DMS79 (cell line): ENCODE measurements at places on chromosomes 11 and 22.

- DNase-seq = no peak
These were observed 21.1 kb upstream of the CSTF3 start for GRCh38 chr11:33182246-33182878.

GRCh38 chr11:58774164-58774593, 42.4 kb upstream of the GLYAT start:
- DNase-seq = no peak

DNA sequence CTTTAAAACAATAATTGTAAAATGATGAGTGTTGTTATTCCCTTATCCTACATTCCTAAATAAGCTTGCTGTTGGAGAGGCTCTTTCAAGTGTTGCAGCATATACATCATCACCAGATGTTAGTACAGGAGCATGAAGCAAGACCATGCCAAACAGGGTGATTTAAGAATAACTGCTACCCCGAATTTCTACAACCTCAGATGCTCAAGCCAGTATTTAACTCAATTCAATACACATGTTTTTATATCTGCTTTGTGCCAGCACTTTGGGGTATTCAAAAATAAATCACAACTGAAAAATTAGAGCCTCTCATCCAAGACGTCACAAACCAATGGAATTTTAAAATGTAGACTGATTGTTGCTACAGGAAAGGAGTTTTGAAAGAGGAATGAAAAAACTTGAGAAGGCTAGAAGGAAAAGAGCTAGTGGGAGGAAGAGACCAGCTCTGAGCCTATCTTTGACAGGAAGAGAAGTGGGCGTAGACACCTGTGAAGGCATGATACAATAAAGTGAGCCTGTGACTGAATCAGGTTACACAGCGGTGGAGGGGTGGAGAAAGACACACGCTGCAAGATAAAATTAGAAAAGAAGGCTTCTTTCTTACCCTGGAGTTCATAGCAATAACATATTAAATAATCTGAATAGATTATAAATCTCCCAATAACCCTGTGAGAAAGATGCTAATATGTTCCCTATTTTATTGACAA, 95.8 kb downstream of the DLG2 start:
- DNase-seq = no peak

DNA sequence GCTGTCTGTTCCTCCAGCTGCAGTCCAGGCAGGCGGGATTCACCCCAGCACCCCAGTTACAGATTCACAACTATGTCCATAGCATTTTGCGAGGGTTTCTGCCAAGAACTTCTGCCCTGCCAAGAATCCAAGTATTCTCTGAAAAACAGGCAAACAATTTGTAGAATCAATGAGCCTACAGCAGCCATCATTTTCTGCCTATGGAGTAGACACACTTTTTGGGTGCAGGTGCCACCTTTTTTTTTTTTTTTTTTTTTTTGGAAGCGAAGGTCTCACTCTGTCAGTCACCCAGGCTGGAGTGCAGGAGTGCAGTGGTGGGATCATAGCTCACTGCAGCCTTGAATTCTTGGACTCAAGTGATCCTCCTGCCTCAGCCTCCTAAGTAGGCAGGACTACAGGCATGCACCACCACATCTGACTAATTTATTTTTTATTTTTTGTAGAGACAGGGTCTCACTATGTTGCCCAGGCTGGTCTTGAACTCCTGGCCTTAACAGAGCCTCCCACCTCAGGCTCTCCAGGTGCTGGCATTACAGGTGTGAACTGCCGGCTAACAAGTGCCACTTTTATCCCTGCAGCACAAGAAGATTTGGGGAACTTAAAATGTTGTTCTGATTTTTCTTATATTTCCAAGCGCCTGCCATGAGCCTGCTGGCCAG, 195.1 kb downstream of the SNX19 start:
- DNase-seq = no peak

GRCh38 chr11:43508511-43508918, 149.8 kb downstream of the TTC17 start:
- DNase-seq = no peak

- DNase-seq = no peak
These were observed 11.1 kb downstream of the NAV2 start for GRCh38 chr11:19723572-19724342.

DNA sequence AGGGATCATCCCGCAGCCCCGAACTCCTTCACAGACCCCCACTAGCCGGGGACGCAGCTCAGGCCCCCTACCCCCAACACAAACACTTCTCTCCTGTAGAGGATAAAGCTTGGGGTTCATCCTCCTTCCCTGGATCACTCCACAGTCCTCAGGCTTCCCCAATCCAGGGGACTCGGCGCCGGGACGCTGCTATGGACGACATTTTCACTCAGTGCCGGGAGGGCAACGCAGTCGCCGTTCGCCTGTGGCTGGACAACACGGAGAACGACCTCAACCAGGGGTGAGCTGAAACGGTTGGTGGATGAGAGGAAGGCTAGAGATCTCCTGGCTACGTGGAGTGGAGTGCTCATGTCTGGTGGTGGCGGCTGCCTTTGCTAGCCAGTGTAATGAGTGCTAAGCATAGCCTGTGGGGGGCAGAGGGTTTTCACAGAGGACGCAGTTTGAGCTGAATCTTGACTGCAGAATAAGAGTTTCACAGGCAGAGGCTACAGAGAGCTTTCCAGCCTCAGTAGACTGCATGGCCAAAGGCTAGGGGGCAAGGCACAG, 580 bp downstream of the ILK start:
- DNase-seq = no peak

DNA sequence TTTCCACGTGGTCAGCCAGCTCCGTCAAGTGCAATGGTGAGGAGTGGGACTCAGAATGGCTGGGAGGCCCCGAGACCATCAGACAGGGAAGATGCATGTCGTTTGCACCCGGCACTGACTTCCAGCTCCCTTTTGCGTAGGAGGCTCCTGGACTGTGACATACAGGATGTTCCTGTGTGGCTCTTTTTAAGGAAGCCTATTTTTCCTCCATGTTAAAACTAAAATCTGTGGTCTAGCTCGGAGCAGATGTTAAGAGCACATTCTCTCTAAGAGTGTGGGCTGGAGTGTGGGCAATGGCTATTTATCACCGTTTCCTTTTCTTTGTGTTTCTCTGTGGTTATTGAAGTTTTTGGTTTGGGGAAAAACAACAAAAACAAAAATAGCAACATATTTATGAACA, 40.9 kb upstream of the AMPD3 start:
- DNase-seq = no peak

- no peak for DNase-seq
These were observed 8.3 kb downstream of the NDUFV1 start for GRCh38 chr11:67614730-67615714.

DNA sequence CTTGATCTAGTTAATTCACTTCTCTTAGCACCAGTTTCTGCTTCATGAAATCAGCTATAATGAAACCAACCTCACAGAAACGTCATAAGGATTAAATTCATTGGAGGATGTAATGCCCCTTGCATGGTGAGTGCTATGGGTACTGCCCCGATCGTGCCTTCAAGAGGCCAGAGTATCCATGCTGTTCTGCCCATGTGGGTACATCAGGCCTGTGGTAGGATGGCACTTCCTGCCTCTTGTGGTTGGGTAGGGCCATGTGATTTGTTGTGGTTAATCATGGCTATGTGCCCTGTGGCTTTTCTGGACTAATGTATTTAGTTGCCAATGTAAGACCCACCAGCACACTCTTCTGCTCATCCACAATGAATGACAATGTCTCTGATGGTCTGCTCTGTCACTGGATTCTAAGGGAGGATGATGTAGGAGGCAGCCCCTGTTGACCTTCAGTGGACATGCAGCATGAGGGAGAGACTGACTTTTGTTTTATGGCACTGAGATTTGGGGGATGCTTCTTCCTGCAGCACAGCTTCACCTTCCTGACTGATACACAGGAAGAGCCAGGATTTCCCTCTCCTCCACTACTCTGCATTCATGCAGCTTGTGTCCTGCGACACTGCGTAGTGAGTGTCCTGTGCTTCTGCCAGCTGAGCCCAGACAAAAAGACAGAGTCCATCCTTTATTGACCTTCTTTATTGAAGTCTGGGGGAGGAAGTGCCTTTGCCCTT, 66.2 kb downstream of the DHCR7 start:
- DNase-seq = no peak

GRCh38 chr22:49600468-49600867, 227.2 kb downstream of the BRD1 start:
- DNase-seq = no peak

DNA sequence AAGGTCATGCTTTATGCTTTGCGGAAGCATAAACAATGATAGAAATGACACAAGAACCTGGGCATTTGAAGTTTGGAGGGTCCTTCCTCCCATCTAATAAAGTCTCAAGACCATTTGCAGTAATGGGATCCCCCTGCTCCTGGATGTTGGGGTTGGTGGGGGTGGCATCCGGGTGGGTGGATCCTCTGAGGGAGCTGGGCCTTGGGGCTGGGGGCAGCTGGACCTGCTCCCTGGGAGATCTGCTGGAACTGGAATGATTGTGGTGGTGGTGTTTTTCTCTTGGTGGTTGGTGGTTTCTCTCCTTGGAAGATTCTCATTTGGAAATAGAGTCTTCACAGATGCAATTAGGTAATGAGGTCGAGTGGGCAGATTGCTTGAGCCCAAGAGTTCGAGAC, 2.2 kb upstream of the NAP1L4 start:
- no peak for DNase-seq
